Ovary (tissue), 10 donors: ENCODE measurements at places on chromosomes 6 and 20.

- no peak for DNase-seq
Observed at GRCh38 chr6:141395443-141396008, 737.2 kb upstream of the GJE1 start.

GRCh38 chr6:169999367-169999766 lies 247.9 kb downstream of the ERMARD start:
- no peak for DNase-seq

GRCh38 chr20:20491784-20492264 lies 123.9 kb downstream of the INSM1 start:
- no peak for DNase-seq

GRCh38 chr20:63027922-63028389 lies 21.2 kb upstream of the BHLHE23 start:
- no peak for DNase-seq

- DNase-seq, result no peak
Observed at GRCh38 chr20:46139266-46139889, 21.3 kb downstream of the CD40 start.

GRCh38 chr6:37516076-37516919 lies 16.6 kb upstream of the CCDC167 start:
- DNase-seq, result no peak

- no peak for DNase-seq
Observed at GRCh38 chr6:144415014-144415413, 129.9 kb downstream of the UTRN start.

DNA sequence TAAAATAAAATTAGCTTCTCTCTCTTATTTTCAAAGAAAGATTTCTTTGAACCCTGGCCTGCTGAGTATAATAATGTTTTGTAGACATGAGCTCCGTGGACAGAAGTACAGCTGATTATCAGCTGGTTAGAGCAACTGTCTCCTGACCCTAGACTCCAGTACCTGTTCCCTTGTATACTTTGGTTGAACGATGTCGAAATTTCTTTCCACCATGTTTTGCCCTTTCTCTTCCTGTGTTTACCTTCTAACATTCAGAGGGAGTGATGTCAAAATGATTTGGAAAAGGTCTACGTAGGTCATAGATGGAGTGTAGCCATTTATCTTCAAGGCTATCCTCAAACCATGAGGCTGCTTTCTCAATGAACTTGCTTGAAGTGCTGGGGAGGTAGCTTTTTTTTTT lies 16.8 kb upstream of the ADTRP start:
- DNase-seq, result no peak

GRCh38 chr6:160882006-160882405 lies 109.6 kb upstream of the MAP3K4 start:
- no peak for DNase-seq

- no peak for DNase-seq
Observed at GRCh38 chr20:11918391-11918845, 725 bp downstream of the BTBD3 start.

GRCh38 chr6:129730477-129731165 lies 20.6 kb upstream of the ARHGAP18 start:
- no peak for DNase-seq

DNA sequence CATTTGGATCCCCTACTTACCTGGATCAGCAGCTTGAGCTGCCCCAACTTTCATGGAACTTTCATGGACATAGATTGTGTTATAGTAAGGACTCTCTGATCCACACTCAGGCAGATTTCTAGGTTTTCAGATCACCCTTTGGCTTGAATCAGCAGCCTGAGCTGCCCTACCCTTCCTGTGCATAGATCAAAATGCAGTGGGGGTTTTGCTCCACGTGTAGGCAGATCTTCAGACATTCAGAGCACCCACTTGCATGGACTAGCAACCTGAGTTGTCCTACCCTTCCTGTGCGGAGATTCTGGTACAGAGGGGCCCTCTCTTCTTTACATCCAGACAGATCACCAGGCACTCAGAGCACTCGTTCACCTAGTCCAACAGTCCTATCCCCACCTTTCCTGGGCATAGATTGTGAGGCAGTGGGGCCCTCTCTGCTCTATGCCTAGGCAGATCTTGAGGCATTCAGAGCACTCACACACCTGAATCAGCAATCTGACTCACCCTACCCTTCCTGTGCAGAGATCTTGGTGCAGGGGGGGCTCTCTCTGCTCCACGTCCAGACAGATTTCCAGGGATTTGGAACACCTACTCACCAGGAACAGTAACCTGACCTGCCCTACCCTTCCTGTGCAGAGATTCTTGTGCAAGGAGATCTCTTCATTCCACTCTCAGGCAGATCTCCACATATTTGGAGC lies 705.2 kb upstream of the NRSN1 start:
- DNase-seq, result no peak

- no peak for DNase-seq
Observed at GRCh38 chr20:35947907-35948306, 6.4 kb downstream of the SCAND1 start.

- DNase-seq, result no peak
Observed at GRCh38 chr6:161140554-161140875, 133.3 kb downstream of the AGPAT4 start.

DNA sequence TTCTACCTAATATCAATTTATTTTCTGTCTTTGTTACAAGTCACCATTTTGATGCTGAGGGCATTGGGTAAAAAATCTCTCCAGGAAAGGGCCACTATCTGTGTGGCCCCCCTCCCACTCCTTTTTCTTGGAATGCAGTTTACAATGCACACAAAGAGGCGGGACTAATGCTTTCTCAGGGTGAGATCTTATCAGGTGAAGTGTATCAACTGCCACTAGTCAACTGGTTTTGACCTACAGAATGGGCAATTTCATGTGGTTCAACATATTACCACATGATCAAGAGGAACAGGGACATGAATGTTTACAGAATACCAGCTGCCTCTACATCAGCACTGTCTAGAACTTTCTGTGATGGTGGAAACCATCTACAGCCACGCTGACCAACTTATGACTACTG lies 3.7 kb downstream of the RRBP1 start:
- DNase-seq, result no peak

DNA sequence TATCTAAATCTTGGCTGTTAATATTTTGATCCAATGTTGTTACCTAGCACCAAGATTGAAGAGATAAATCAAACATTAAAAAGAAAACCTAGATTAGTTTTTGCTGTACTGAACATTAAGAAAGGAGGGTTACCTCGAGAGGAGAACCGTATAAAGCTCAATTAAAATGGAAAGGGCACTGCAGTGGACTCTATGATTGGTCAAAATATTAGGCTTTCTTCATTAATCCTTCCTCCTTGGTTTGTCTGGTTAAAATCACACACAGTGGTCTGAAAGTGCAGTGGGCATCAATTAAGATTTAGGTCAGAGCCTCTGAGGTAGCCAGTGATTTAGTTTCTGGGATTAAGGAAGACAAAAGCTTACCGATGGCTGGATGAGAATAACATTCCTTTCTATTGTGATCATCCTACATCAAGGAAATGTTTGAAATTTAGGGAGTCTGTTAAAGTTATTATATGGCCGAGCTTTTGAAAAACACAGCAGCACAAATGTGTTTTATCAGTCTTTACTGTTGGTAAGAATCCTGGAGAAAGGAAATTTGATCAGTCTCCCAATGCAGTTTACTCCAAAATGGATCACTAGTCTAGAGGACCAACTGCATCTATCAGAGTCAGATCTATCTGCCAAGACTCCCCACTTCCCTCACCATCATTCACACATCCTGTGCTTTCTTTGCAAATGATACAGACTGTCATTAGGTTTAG lies 134.6 kb upstream of the NEDD9 start:
- DNase-seq, result no peak

DNA sequence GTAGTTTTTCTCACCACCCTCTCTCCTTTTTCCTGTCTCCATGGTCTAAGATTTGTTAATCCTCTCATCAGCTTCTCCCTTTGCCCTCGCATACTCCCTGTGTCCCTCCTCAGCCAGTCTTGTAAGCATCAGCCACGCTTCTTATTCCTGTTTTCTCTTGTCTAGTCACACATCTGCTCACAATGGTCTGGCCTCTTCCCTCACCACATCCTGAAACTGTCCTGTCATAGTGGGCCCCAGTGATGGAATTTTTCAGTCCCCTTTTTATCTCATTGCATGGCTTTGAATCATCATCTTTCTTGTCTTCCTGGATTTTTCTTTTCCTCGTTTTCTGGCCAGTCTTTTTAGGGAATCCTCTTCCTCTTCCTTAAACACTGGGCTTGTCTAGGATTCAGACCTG lies 57.2 kb downstream of the GFRA4 start:
- DNase-seq, result no peak

- DNase-seq, result no peak
Observed at GRCh38 chr6:79188885-79189480, 45.5 kb downstream of the HMGN3 start.

- no peak for DNase-seq
Observed at GRCh38 chr20:25549172-25549773, 36.1 kb downstream of the NINL start.
